ENCODE measurements at places on chromosomes 16 and 17.

- DNase-seq: peak; percentile 38
These were observed 26.3 kb upstream of the CLEC18B start for GRCh38 chr16:74447578-74447977.

DNA sequence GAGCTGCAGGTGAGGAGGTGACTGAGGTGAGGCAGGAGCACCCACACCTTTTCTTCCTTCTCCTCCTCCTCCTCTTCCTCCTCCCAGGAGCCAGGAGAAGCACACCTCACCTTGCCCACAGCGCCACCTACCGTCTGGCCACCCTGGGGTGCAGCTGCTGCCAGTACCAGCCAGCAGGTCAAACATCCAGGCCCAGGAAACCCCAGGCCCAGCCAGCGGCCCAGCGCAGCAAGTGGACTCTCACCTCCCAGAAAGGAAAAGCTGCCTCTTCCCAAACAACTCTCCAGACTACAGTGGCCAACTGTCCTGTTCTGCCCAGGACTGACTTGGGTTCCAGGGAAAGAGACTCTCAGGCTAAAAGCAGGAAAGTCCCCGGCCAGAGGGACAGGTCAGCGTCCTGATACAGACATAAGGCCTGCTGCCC, 22.7 kb downstream of the PEMT start:
- DNase-seq: peak; percentile 46

- DNase-seq: no peak
These were observed 760.1 kb downstream of the CDH11 start for GRCh38 chr16:64361753-64362152.

GRCh38 chr16:3601614-3602319, 9.6 kb downstream of the SLX4 start:
- DNase-seq: peak; percentile 58

DNA sequence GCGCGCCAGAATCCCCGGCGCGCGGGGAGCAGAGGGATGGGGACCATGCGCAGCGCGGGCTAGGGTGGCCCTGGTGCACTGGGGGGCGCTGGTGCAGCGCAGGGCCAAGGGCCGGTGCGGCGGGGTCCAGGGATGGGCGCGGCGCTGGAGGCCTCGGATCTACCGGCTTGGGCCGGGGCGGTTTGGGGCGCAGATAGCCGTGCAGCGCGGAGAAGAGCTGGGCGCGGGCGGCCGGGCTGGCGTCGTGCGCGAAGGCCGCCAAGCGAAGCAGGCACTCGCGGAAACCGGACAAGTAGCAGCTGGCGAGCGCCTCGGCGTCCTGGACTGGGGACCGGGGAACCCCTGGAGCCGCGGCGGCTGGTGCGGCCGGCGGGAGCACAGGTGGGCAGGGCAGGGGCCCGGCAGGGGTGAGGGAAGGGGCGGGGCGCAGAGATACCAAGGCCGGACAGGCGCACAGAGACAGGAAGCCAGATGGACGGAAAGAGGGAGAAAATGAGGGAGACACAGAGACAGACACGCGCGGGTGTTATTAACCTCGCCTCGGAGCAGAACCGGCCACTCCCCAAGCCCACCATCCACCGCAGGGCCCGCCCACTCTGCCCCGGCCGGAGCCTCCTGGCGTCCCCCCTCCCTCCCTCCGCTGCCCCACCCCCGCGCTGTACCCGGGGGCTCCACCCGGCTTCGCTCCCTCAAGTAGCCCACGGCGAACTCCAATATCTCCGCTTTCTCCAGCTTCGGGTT, 2.1 kb downstream of the HES7 start:
- DNase-seq: peak; percentile 58

DNA sequence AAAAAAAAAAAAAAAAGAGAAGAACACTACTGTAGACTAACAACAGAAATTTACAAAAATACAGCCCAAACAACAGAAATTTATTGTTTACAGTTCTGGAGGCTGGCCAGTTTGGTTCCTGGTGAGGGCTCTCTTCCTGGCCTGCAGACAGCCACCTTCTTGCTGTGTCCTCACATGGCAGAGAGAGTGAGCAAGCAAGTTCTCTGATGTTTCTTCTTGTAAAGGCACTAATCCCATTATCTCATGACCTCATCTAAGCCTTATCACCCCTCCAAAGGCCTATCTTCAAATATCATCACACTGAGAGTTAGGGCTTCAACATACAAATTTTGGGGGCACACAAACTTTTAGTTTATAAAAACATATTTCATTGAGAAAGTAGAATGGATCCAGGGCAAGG, 7.3 kb downstream of the ARSG start:
- no peak for DNase-seq

- DNase-seq: peak; percentile 84
These were observed at the start of gene GGA2 for GRCh38 chr16:23510164-23510914. Gene GGA2, minus strand, starts transcription at chr16:23510494. Its CDS starts 83 bp downstream, at chr16:23510411.

GRCh38 chr16:57148481-57148880, 37.4 kb downstream of the PSME3IP1 start:
- DNase-seq: no peak

GRCh38 chr17:37770631-37771518, 26.0 kb upstream of the HNF1B start:
- peak; percentile 6 for DNase-seq

GRCh38 chr16:1048442-1049112, 24.0 kb upstream of the SSTR5 start:
- DNase-seq: peak; percentile 30

DNA sequence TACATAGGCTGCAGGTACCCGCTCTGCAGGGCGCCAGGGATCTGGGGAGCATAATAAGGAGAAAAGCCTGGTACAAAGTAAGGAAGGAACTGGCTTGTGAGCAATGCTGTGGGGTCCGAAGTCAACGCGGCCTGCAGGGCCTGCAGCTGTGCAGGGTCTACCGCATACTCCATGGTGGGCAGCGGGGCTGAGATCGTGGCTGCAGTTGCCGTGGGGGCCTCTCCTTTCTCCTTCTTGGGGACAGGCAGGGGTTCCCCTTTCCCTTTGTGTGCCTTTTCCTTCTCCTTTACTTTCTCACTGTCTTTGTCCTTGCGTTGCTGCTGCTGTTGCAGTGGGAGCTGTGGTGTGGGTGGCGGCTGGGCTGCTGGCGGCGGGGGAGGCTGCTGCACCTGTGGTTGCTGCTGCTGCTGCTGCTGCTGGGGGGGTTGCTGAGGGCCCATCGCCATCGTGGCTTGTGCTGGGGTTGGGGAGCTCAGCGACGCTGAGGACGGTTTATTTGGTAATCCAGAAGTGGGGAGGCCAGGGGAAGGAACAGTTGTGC, 259.6 kb downstream of the ZFHX3 start:
- DNase-seq: no peak

DNA sequence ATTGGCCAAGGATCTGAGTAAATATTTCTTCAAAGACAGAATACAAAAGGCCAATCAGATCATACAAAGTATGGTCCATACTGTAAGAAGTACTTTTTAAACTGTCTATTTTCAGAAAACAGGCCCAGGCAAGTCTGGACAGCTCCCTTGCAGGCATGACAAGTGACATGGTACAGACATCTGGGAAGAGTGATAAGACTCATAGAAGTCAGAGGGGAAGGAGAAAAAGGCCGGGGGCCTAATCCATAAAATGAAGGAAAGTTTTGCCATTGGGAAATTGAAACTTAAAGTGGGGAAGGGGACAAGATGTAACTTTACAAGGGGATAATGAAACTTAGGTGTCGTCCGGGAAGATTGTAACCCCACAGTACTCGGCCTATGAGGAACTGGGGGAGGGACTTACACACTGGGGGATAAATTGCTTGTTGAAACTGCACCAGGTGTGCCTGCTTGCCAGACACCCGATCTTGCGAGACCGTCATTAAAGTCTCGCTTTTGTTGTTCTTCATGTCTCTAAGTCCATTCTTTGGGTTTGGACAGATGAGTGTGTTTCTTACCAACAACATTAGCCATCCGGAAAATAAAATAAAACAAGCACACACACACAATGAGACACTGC, 684.0 kb downstream of the CDH11 start:
- no peak for DNase-seq
